Activated CD4-positive, alpha-beta T cell treated with anti-CD3 and anti-CD28 coated beads for 36 hours (primary cell): ENCODE measurements at places on chromosomes 1 and 21.

GRCh38 chr1:6384962-6385361 lies 8.6 kb downstream of the ACOT7 start:
- no peak for DNase-seq

GRCh38 chr1:116879478-116880133 lies 30.1 kb upstream of the PTGFRN start:
- DNase-seq = peak; percentile 11

DNA sequence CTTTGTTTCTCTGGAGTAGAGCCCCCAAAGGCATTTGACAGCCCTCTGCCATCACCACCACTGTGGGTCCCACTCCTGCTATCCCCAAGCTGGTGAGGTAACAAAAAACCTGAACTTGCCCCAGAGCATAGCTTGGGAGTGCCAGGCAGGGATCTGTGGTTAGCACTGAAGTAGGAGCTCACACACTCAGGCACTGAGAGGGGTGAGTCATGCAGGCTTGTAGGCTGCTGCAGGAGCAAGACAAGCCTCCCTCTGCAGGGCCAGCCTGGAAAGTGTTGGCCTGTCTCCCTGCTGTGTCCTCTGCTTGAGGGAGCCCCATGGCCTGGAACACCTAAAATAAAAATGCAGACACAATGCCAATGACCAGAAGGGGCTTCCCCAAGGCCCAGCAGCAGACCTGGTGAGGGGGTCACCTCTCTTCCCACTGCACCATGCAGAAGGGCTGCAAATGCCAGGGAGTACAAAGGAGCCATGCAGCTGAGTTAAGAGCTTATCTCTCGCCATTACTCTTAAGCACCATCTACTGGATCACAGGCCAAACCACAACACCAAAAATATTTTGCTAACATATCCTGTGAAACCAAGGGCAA lies 108.9 kb upstream of the POGK start:
- DNase-seq = no peak

DNA sequence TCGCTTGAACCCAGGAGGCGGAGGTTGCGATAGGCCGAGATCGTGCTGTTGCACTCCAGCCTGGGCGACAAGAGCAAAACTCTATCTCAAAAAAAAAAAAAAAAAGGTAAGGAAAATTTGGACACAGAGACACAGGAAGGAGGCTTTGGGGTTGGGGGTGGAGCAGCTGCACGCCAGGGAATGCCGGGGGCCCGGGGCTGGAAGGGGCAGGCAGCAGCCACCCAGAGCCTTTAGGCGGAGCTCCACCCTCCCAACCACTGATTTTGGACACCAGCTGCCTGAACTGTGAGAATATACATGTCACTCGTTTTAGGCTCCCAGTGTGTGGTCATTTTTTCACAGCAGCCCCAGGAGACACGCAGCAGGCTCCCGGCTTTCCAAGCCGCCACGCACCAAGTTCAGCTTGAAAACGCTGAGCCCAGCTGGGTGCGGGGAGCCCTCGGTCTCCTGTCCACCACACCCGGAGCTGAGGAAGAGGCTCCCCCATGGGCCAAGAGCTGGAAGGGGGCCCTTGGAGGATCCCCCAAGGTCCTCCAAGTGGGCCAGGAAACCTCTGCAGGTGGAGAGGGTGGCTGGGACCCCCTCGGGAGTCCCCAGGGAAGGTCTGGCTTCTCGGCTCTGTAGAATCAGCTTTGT lies 5.9 kb upstream of the FAAP20 start:
- no peak for DNase-seq

GRCh38 chr1:116203920-116204319 lies 92.7 kb downstream of the MAB21L3 start:
- no peak for DNase-seq

GRCh38 chr1:220689666-220690065 lies 497 bp upstream of the C1orf115 start:
- no peak for DNase-seq

GRCh38 chr1:10615332-10615731 lies 140.6 kb downstream of the PEX14 start:
- no peak for DNase-seq

DNA sequence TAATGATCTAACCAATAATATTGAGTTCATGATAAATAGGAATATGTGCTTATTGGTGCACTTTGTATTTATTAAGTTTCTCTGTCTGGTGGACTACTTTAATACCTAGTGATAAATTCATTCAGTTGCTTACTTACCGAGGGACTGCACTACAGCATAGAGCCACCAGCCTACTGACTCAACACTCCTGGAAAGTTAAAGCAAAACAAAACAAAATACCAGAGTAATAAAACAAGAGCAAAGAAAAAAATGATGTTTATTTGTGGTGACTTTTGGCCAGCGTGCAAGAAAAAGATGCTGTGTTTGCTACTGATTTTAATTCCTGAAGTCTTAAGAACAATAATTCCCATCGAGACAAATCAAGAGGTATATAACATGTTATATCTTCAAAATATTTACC lies 586.3 kb downstream of the PLA2G4A start:
- no peak for DNase-seq

GRCh38 chr1:23450894-23451293 lies 26.3 kb upstream of the TCEA3 start:
- no peak for DNase-seq

GRCh38 chr1:184859381-184860105 lies 104.9 kb upstream of the EDEM3 start:
- no peak for DNase-seq

- peak; percentile 18 for DNase-seq
These were observed 26.2 kb downstream of the DMAP1 start for GRCh38 chr1:44239331-44239960.
